ENCODE measurements at places on chromosomes 5 and 9.
A peak's percentile ranks its signal among the peaks of the same experiment; 100 is the strongest.

DNA sequence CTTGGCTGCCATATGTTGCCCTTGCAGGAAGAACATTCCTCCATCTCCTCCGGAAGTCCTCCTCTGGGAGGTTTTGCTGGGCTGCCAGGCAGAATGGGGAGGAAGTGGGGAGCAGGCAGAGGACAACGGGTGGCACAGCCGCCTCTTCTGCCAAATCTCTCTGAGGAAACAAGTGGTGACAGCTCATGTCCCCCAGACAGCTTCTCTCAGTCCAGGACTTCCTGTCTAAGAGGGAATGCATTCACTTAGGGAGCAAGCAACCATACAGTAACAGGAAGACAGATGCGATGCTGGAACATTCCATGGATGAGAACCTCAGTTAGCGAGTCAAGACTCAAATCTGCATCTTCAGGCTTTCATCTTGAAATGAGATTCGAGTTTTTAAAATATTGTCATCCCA lies 701.0 kb downstream of the SEMA5A start:
- DNase-seq = no peak

DNA sequence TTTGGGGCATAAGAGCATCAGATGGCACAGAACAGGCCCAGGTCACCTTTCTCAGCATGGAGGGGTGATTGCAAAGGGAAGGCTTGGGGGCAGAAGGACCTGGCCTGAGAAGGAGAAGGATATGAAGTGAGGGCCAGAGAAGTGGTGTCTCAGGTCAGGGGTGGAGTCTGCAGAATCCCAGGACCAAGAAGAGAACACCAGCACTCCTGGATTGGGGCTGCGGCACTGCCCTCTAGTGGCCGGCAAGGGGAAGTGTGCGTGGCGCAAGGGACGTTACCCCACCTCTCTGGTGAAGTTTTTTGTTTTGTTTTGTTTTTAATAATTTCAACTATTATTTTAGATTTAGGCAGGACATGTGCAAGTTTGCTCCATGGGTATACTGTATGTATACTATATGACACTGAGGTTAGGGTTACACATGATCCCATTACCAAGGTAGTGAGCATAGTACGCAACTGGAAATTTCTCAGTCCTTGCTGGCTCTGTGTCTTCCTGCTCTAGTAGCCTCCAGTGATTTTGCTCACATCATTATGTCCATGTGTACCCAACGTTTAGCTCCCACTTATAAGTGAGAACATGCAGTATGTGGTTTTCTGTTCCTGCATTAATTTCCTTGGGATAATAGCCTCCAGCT lies 1548.6 kb downstream of the EFNA5 start:
- no peak for DNase-seq

GRCh38 chr9:124567362-124567761 lies 60.2 kb upstream of the NR5A1 start:
- DNase-seq = no peak

DNA sequence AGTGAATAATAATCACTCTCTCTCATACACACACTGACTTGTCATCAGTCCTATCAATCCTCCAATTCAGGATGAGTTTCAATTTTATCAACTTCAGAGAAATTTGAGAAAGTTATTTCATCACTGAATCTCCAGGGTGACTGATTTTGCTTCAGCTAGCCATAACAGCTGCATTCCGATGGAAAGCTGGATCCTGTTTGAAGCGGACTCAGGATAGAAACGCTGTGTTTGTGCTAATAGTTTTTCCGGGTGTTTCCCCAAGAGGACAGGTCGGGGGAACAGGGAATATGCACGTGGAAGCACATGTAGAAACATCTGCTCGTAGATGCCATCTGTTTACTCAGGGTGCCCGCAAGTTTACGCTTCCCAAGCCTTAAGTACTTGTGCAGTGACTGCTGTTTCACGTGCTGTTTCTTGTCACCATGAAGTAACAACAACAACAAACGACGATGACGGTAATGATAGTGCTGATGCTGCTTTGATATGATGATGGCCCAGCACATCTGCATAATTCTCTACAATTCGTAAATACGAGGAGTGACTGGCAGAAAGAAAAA lies 263.7 kb upstream of the DAPK1 start:
- no peak for DNase-seq

GRCh38 chr5:154467655-154468354 lies 10.2 kb downstream of the HAND1 start:
- DNase-seq = peak; percentile 86

GRCh38 chr9:112249277-112249676 lies 74.2 kb upstream of the SUSD1 start:
- DNase-seq = no peak

- no peak for DNase-seq
Measured at GRCh38 chr9:113388833-113389232, 12.0 kb upstream of the HDHD3 start.

DNA sequence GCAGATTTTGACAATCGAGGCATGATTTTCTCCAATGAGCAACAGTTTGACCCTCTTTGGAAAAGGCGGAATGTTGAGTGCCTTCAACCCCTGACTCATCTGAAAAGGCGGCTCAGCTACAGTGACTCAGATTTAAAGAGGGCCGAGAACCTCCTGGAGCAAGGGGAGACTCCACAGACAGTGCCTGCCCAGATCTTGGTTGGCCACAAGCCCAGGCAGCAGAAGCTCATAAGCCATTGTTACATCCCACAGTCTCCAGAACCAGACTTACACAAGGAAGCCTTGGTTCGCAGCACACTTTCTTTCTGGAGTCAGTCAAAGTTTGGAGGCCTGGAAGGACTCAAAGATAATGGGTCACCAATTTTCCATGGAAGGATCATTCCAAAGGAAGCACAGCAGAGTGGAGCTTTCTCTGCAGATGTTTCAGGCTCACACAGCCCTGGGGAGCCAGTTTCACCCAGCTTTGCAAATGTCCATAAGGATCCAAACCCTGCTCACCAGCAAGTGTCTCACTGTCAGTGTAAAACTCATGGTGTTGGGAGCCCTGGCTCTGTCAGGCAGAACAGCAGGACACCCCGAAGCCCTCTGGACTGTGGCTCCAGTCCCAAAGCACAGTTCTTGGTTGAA lies 13.6 kb downstream of the PTPDC1 start:
- no peak for DNase-seq

DNA sequence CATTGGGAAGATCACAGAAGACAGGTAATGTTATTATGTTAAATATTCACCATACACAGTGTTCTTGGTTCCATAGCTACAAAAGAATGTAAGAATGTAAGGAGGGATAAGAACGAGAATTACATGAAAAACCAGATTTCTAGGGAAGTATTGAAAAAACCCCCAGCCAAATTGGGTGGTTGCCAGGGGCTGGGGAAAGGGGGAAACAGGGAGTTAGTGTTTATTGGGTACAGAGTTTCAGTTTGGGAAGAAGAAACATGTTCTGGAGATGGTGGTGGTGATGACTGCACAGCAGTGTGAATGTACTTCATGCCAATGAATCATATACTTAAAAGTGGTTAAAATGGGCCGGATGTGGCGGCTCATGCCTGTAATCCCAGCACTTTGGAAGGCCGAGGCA lies 40.3 kb downstream of the GLRX start:
- no peak for DNase-seq

GRCh38 chr9:26809795-26810194 lies 82.8 kb downstream of the CAAP1 start:
- no peak for DNase-seq

DNA sequence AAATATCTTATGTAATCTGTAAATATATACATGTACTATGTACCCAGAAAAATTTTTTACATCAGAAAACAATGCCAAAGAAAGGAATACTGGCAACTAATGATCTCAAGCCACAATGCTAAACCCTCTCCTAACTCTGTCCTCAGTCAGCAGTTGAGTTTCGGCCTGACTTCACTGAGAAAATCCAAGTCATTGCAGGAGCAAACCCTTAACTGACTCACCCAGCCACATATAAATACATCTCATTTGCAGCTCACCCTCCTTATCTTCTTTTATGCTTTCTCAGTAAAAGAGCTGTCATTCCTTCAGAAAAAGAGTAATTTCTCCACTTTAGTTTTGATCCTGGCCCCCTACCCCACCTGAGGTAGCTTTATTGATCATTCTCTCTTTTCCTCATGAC lies 46.1 kb upstream of the TMED7 start:
- DNase-seq = no peak

GRCh38 chr5:132389051-132389331 lies 19.5 kb downstream of the SLC22A5 start:
- no peak for DNase-seq

DNA sequence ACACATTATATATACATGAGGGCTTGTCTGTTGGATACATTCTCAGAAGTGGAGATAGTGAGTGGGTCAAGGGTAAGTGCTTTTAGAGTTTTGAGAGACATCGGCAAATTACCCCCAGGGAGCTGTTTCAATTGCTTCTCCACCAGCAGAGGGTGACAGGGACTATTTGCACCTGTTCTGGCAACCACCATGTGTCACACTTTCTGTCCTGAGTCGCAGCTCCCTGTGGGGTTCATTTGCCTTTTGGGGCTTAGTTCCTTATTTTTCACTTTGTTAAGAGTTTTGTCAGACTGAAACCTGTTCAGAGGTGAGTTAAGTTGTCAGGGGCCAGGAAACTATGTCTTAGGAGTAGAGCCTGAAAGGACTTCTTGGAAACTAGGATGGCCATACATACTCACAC lies 20.1 kb upstream of the SLC36A1 start:
- DNase-seq = no peak

GRCh38 chr5:93145767-93146166 lies 435.3 kb downstream of the NR2F1-AS1 start:
- no peak for DNase-seq

- DNase-seq = no peak
Measured at GRCh38 chr9:82209797-82210470, 221.4 kb downstream of the SPATA31D1 start.

GRCh38 chr9:133166392-133166791 lies 2.7 kb upstream of the GBGT1 start:
- no peak for DNase-seq

DNA sequence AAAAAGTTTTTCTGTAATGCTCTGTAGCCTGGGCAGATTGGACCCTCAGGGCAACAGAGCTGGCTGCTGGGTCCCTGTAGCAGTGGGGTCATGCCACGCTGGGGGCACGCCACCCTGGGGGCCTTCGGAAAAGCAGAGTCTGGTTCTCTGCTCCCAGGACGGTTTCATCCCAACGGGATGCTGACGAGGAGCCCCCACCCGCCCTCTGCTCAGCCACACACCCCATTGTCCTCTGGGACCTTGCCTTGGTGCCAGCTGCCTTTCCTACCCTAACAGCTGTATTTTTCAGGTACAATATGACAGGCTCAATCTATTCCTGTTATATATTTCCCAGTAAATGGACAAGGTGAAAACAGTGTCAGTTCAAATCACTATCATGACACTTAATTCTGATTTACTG lies 29.0 kb upstream of the MVB12B start:
- no peak for DNase-seq

GRCh38 chr9:27425827-27426510 lies 98.1 kb upstream of the IFNK start:
- no peak for DNase-seq

DNA sequence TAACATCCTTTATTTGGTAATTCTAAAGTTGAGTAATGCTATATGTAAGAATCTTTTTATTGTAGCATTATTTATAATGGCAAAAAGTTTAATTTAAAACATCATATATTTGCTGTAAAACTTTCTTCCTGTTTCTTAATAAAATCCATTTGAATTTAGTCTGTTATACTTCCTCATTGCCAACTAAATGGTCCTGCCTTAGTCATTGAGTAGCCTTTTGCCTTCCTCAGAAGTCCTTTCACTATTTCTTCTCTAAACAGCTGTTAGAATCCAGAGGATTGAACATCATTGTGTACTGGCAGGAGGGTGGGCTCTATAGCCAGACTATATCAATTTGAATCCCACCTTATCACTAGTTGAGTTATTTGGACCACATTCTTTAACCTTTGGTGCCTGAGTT lies 11.0 kb downstream of the SLC44A1 start:
- DNase-seq = no peak

- DNase-seq = no peak
Measured at GRCh38 chr9:111962021-111962420, 65.4 kb downstream of the UGCG start.

DNA sequence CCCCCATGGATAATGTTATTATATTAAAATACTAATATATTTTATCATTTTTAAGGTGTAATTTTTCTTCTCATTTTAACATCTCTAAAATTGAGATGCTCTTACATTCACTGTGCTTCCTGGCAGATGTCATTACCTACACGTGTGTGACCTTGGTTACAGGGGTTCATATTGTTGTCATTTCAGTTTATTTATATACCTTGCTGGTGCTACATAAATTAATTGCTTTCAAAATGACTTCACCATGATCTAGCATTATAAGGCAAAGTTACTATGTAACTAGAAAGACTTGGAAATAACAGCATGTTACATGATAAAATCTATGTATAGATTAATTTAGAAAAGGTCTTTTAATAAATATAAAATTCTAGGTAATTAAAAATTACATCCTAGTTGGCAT lies 60.9 kb downstream of the ARHGEF28 start:
- DNase-seq = no peak

- DNase-seq = no peak
Measured at GRCh38 chr5:65152131-65152530, 329.6 kb downstream of the ADAMTS6 start.

- DNase-seq = peak; percentile 70
Measured at GRCh38 chr5:758698-759053, 25.9 kb downstream of the ZDHHC11B start.

- DNase-seq = no peak
Measured at GRCh38 chr9:31639451-31639850, 745.0 kb upstream of the ACO1 start.

DNA sequence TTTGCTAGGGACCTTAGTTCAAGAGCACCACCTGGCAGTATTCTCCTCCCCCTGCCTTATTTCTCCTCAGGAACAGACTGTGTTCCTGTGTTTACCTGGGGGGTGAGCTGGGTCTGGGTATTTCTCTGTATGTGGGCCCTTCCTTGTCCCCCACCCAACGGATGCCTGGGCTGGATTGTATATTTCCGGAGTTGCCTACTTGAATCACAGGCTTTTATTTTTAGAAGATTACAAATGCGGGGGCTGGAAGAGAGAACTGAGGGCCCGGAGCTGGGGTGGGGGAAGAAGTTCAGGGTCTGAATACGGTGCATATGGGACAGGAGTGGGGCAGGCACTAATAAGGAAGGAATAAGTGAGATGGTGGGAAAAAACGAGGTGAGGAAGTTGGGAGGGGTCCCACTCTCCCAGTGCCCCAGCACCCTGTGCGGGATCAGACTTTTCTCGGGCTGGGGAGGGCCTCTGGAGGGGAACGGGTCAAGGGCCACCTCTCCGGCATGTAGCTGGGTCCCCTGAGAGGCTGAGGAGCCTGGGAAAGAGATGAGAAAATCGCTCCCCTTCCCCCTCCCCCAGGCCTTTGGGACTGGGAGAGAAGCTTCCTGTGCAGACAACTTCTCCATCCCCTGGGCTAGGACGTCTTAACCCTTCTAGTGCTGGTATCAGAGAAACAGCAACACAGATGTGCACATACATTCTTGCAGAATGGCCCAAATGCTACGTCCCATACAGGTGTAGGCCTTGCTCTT lies 42.1 kb downstream of the PCDH1 start:
- DNase-seq = no peak

GRCh38 chr5:138829341-138829740 lies 45.8 kb downstream of the LRRTM2 start:
- no peak for DNase-seq

Measured in type B pancreatic cell (in vitro differentiated cells).